ENCODE measurements at places on chromosomes 12 and 14. TPM values are rescaled to one million over a fixed set of nuclear protein-coding genes. Genes with fewer than 3 reads are reported as not detected.

TAS2R30 gene
- total RNA-seq: 8.6 TPM

DNA sequence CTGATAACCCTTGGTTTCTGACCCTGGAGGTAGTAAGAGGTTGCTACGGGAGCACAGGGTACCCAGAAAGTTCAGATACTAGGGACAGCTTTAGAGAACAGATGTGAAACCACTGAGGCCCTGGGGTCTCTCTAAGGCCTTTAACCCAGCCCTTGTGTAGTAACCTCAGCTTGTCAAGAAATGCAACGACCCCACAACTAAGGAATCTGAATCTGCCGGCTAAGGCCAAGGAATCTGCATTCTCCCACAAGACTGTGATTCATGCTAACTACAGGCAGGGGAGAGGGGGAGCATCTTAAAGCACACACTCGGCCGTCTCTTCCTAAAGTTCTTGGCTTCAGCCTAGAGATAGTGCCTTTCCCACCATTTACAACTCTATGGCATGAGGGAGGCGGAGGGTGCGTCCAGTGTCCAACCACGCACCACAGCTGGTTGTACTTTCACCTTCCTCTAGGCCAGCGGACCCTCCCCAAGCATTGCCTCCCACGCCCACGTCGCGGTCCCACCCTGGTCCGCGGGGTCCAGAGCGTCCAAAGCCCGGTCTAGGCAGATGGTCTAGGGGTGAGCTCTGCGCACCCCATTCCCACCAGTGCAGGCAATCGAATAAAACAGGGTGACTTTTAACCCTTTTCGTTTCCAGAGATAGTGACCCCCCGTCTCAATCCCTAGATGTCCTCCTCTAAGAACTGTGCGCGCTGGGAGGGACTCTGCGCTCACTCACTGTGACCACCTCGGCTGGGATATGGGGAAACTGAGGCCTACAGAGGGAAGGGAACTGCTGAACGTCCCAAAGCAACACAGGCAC, 735 bp upstream of the VASH1 start:
- DNase-seq: no peak

DNA sequence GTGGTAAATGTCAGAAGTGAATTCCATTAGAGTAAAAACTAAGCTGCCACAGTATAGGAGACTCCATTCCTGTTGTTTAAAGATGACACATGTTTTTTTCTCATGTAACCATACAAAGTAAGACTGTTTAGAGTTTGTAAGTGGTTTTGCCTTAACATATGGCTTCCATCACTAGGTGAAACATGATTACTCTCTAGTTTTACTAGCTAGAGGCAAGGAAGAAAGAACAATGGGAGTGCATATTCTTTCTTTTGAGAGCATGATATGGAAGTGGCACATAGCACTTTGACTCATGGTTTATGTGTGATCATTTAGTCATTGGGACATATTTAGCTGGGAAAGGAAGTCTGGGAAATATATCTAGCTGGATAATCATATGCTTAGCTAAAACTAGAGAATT, 7.7 kb downstream of the ATF7IP start:
- no peak for DNase-seq

- no peak for DNase-seq
Observed at GRCh38 chr12:69988481-69989321, 163.7 kb downstream of the MYRFL start.

GRCh38 chr14:58327019-58327418, 28.7 kb downstream of the ARID4A start:
- DNase-seq: no peak

DNA sequence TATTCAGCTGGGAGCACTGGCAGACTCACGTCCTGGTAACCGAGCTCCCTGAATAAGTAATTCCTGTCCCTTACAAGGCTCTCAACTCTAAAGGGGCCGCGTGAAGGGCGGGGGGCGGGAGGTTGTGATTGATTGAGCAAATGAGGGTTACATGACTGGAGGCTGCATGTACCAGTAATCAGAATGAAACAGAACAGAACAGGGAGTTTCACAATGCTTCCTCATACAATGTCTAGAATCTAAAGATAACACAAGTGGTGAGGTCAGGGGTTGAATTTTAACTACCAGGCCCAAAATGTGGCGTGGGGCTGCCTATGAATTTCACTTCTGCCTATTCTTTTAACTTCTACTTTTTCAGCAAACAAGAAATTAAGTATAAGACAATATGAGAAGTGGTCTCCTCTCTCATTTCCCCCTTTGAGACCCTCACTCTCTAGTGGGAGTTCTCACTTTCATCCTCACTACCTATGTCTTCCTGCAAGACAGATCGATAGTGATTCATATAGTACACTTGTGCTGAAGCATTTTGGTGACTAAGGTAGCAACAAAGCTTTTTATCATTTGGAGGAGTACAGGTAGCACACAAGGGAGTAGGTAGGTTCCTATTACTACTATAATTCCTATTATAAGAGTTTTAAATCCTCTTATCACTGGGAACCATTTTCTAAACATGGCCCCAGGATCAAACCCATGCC, 239.8 kb downstream of the KTN1 start:
- no peak for DNase-seq

DNA sequence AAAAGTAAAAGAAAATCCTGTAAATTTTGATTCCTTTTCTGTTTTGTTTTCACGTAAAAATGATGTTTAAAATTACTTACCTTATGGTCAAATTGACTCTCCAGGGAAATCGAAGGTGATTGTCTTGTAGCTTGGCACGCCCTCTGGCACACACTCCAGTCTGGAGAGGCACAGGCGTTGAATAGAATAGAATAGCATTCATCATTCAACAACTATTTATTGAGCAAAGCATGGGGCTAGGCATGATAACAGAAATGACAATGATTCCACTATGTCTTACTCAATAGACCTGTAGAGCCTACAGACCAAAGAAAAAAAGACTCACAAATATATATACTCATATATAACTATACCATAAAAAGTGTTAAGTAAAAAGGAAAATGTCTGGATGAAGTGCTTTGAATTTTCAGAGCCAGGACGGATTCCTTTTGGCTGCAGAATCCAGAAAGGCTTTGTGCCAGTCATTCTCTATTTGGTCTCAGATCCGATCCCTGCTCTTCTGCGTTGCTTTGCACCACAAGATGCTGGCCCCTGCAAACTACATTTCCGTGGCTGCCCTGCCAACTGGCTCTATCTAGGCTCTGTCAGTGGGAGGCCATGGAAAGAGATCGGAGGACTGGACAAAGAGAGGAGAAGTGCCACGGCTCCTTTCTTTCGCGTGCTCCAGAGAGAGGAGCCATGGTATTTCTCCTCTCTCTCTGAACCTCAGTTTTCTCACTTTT, 231.8 kb downstream of the CRADD start:
- no peak for DNase-seq

DNA sequence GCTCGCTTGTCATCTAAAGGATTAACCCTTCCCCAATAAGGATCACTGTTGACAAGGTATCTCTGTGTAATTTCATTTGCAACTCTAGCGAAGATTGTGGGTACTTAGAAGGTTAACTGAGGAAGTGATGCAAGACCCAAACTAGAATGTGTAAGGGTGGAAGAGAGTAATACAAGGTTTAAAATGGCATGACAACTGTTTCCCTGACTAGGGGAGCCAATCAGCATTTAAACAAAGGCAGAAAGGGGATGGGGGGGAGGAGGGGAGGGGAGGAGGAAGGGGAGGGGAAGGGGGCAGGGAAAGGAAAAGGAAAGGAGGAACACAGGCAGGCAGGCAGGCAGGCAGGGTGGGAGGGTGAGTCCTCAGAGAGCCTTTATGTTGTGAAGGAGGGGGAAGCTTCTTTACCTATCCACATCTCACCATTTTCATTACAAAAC, 31.1 kb downstream of the NRDE2 start:
- no peak for DNase-seq

DNA sequence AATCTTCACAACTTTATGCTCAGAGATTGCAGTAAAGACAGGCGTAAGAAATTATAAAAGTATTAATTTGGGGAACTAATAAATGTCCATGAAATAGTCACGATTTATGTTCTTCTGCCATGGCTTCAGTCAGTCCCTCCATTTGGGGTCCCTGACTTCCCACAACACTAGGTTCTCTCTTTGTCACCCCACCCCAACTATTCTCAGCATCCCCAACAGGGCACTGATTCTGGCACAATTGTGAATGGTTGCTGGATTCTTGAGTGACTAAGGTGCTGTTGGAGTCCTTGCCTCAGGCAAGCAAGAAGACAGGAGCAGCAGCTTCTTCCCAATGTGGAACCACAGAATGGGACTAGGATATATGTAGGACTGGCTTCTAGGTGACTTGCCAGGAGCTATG, 15.3 kb downstream of the KRT76 start:
- no peak for DNase-seq

DNA sequence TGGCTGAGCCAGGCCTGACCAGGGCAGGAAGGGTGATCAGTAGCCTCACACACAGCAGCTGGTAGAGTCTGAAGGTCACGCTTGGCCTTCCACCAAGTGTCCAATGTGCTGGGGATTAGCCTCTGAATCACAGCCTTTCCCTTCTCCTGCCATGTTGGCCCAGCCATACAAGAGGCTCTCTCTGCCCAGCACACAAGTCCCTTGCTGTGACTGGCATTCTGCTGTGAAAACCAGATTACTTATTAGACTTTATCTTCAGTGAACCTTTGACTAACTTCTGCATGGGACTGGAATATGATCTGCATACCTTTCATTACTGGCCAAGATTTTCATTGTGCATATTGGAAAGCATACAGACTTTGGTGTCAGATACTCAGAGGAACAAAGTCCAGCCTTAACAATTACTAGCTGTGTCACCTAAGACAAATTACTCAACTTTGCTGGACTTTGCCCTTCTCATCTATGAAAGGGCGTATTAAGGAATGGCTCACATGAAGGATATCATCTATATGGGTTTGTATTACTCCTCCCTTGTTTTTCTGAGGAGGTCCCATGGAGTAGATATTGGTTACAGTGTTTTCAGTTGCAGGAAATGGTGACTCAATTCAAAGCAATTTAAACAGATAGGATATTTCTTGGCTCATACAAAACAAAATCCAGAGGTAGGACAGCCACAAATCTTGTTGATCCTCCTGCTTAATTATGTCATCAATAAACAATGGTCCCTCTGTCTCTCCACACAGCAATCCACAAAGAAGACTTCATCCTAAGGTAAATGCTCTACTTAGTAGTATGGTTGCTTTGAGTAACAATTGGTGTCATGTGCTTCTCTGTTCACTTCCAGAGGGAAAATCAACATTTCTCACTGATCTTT, 99.6 kb downstream of the DYRK2 start:
- DNase-seq: no peak

DNA sequence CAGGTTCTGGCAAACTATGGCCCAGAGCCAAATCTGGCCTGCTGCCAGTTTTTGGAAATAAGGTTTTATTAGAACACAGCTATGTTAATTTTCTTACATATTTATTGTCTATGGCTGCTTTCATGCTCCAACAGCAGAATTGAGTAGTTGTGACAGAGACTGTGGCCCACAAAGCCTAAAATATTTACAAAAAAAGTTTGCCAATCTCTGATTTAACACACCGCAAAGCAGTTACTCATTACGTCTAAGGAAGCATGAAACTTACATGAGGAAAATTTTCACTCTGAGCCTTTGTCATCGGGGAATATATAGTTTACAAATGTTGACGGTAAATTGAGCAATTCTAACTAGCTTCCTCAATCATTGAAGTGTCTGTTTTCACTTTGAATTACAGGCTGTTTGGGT, 96.5 kb downstream of the UNC79 start:
- no peak for DNase-seq

Data from omental fat pad (tissue), 4 donors.